ENCODE measurements at places on chromosomes 1 and 21.

GRCh38 chr1:56816909-56817308, 2.3 kb downstream of the FYB2 start:
- DNase-seq: no peak

GRCh38 chr1:19835578-19835977, 20.5 kb upstream of the RNF186 start:
- no peak for DNase-seq

- no peak for DNase-seq
Measured at GRCh38 chr1:240128366-240128765, 36.7 kb downstream of the FMN2 start.

DNA sequence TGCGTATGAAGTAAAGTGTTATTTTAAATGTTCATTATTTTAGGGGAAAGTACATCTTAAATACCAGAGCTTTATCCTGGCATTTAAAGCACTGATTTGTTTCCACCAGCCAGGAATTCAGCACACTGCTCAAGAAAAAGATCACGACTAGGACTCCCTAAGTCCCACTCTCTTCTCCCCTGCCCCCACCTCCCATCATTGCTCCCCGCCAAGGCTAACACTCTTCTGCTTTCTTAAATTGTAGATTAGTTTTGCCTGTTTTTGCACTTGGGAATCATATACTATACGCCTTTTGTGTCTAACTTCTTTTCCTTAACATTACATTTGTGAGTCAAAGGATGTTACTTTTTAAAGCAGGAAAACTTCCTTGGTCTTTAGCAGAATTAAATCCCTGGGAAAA, 37.5 kb upstream of the C1orf105 start:
- DNase-seq: no peak

DNA sequence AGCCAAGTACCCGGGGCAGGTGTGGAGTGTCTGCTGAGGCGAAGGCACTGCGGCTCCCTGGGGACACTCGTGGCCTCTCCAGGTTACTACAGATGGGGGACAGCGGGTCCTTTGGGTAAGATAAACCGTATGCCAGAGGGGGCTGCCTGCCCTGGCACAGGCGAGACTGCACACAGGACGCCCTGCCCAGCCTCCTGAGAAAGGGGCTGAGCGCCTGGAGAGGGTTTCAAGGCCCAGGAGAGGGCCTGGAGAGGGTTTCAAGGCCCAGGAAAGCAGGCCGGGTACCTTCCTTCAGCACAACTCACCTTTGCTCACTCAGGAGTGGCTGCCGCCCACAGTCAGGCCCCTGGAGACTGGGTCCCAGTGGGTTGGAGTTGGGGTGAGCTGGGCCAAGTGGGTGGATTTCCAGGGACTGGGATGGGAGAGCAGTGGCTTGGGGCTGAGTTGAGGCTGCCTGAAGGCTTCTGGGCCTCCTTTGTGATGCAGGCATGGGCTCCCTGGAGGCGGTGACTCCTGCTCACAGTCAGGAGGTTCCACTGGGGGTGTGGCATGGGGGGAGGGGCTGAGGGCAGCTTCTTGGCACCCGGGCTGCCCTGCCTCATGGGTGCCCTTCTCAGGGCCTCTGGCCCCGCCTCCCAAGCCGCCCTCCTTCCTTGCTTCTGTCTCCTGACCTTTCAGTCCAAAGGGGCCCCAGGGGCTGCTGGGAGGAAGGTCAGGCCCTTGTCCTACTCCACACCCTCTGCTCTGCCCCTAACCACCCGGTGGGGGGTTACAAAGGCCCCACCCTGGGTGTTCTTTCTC, at the start of gene MMEL1:
TSS of gene MMEL1 (minus strand) at position 456 of the 801 bp plus-strand sequence. CDS start 3,532 bp downstream, outside the sequence.
- no peak for DNase-seq

- peak; percentile 52 for DNase-seq
Measured at GRCh38 chr1:160032165-160032820, 503 bp upstream of the PIGM start.

- no peak for DNase-seq
Measured at GRCh38 chr1:68673771-68674170, 176.9 kb upstream of the DEPDC1 start.

DNA sequence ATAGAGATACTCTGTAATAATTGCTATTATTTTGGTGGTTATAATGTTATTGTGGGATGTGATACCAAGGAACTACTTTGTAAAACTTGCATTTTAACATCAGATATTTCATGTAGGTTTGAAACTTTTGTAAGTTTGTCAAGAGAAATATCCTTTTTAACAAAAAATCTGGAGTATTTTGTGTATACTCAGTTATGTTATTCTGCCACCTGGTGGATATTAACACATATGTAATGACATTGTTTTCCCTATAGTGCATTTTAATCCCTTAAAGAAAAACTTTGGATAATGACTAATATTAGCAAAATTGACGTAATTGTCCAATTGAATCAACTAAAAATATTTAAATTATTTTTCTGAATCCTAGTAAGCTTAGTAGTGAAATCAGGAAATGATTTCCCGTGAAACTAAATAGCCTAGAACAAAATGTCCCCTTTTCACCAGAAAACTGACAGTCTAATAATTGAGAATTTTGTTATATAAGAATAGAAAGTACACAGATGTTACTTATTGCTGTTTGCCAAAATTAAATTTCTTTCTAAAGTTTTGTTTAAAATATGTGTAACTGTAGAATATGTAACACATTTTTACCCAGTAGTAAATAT, 39.6 kb downstream of the KCTD3 start:
- DNase-seq: peak; percentile 42

DNA sequence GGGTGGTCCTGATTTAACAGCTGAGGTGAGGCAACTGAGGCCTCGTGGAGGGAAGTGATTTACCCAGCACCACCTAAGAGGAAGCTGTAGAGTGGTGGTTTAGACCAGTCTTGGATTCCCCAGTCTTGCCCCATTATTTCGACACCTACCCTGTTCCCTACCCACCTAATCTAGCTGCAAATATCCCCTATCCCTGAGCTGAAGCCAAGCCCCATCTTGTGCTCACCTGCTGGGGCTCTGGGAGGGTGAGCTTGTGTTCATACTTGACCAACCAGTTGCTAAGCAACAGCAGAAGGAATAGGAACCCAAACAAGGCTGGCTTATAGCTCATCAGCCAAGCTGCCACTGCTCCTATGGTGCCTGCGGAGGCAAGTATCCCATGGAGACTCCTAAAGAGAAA, 2.0 kb downstream of the TEX46 start:
- DNase-seq: peak; percentile 16

DNA sequence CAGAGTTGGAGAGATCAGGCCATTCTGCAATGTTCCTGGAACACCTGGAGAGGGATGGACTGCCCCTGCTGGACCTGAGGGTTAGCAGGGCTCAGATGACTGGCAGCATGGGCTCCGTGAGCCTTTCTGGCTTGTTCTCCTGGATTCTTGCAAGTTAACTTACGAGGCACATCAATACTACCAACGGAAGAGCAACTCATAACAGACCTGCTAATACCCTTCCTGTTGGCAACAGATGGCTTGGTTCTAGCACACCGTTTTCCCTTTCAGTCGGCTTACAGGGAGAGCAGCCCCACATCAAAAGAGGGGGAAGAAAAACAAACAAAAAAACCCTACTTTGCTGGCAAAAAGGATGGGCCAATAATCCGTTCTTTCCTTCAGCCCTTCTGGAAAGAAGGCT, 47.9 kb downstream of the SLC66A1 start:
- DNase-seq: no peak

DNA sequence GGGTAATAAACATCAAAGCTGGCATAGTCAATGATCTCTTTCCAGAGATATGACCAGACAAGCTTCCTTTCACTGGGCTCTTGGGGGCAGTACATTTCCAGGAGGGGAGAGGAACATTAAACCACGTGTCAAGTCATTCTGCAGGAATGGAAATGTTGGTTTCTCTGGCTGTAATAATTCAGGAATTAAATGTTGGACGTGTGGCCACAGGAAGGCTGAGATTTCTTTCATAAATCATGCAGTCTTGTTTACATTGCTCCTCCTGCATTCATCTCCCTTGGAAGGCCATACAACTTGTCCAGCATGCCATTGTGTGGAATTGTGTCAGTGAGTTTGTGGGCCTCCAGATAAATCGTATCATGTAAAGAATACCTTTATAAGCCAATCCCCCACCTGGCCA, 259.2 kb downstream of the ADGRL2 start:
- peak; percentile 15 for DNase-seq

DNA sequence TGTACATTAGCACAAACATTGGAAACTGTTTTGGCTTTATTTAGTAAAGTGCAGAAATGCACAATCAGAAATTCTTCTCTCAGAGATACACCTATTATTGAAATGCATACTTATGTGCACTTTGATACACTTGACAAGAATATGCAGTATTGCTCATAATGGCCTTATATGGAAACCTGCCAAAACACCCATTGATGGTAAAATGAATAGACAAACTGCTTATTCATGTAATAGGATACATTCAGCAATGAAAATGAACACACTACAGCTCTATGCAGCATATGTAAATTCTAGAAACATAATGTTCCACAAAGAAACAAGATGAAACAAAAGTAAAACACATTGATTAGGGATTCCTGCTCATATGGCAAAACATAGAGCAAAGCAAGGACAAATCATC, 223.9 kb downstream of the S1PR1 start:
- DNase-seq: no peak

DNA sequence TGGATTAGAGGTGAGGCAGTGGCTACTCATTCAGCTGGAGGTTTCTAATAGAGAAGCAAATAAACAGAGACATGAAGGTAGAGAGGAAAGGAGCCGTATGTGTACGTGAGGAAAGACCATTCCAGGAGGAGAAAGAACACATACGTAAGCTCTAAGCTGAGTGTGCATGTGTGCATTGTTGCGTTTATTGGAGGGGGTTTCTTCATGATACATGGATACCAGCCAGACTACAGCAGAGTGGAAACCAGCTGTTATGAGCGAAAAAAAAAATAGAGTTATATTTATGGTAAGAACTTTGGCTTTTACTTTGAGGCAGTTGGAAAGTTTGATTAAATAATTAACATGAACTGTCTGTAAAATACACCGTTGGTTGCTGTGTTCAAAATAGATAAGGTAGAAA, 173.4 kb upstream of the RGS18 start:
- no peak for DNase-seq

DNA sequence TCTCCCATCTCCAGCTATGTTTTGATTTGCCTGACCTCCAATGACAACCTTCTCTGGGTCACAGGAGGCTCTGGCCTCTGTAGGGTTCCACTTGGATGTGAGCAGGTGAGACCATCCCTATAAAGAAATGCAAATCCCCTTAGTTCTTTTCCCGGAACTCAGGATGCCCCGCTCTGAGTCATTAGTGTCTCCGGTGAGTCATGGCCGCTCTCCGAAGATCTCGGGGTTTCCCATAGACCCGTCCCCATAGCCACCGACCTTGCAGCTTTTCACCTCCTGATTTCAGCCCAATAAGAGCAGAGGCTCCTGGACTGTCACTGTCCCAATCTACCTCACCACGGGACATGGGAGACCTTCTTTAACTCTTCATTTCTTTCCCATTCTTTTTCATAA, 98.2 kb downstream of the PGBD5 start:
- DNase-seq: peak; percentile 64

- DNase-seq: peak; percentile 5
Measured at GRCh38 chr21:28871388-28872010, 121.2 kb downstream of the LTN1 start.

- DNase-seq: no peak
Measured at GRCh38 chr1:226946841-226947240, 6.7 kb downstream of the COQ8A start.

- DNase-seq: peak; percentile 27
Measured at GRCh38 chr21:32096411-32096810, 182.4 kb downstream of the MIS18A start.

DNA sequence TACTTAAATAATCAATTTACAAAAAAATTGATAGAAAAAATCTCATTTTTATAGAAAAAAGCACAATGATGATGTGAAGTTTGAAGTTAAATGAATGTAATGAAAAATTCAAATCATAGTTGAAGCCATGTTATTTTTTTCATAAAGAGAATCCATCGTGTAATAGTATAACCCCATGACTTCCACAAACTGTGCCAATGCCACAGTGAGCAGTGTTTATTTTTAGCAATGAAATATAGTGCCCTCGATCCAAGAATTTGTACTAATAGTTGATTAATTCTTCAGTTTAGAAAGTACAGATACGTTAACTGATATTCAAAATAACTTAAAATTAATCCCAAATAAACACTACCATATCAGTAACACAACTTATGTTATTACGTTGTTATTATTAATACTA, 225.9 kb downstream of the PTPRC start:
- DNase-seq: no peak

DNA sequence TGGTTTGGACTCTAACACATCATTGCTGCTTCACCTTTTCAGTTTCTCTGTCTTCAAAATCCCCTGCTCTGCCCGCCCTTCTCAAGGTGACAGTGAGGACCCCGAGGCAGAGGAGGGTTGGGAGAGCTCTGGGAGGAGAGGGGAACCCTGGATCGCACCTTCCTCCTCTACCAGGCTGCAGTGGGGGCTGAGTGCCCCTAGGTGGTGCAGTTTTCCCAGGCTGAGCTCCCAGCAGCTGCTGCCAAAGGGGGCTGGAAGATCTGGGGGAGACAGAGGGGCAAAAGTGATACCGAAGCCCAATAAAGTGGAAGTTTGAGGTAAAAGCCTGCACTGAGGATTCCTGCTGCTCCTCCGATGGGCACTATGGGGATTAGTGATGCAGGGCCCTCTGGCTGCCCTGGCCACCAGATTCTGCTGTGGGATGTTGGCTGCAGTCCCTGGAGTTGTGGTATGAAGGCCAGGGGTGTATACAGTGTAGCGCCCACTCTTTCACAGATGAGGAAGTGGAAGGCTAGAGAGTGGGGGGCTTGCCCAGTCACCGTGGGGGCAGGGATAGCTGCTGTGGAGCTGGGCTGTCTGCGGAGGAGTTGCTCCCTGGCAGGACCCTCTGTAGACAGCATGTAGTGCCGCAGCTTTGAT, 40.7 kb upstream of the SCMH1 start:
- DNase-seq: peak; percentile 23

DNA sequence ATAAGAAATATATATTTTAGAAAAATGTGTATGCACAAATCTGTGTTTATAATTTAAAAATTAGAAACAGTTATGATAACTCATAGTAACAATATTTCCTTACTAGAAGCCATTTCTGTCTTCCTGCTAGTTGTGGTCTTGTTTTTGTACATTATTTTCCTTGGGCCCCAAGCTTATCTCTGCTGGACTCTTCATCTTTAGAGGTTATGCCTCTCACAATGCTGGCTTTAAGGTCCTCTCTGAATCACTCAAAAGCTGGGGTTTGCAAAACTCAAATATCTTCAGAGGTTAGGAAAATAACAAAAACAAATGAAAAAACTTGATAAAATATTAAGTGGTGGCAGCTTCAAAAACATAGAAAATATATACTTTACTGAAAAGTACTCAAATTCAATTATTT, 133.8 kb downstream of the PTPRC start:
- no peak for DNase-seq

- DNase-seq: peak; percentile 48
Measured at GRCh38 chr21:44871576-44872269, 1.8 kb downstream of the PTTG1IP start.

DNA sequence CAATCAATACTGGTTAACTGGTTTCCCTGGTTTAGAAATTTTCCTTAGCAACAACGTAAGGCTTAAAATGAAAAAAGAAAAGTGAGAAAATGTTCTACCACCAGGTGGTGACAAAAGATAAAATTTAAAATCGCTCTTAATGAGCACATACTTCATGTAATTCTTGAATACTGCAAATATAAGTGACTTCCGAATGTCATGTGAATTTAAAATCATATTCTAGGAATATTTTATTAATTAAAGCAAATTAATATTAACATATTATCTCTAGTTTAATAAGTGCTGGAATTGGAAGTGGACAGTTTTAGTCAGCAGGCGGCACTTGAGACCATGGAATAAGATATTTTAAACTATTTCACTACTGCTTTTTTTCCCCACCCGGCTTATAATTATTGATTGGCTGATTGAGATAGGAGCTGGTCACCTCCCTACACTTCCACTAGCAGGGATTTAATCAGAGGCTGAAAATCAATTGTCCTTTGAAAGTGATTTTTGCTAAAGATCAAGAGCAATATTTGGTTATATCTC, 5.0 kb upstream of the ADAMTS1 start:
- peak; percentile 64 for DNase-seq

All from ACHN (cell line).